Stimulated activated CD4-positive, alpha-beta T cell treated with anti-CD3 and anti-CD28 coated beads, Interleukin-12 subunit alpha, Interleukin-12 subunit beta, amount 100 ng/mL, for 4 hours (primary cell): ENCODE measurements at places on chromosomes 1 and 21.

DNA sequence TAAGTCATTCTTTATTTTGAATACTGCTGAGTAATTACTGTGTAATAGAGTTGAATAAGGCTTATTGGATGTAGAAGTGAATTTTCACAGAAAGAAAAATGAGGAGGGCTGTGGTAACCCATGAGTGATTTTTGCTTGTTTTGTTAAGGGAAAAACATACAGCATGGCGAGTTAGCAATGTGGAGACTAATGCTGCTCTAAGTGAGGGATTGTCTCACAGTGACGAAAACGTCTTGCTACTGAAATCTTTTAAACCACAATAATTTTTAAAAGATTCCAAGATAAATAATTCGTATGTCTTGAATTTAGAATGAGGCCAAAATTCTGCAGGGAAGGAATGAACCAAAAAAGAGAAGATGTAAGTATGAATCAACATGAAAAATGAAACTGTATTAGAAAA lies 16.2 kb upstream of the PLA2G4A start:
- no peak for DNase-seq

DNA sequence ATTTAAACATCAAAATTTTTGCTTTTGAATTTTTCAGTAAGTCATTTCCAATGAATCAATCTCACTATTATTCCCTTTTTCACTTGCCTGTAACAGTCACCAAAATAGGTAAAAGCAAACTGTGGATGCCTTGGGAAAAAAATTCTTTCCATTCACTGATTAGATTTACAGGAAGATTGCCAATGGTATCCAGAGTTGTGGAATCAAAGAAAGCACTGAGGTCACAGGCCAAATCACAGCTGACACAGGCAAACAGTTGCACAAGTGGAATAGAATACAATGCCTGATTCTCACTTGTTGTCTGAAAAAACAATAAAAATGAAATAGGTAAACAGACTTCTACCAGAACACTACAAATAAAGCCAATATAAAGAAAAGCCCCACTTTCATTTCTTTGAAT lies 48.4 kb downstream of the LTN1 start:
- no peak for DNase-seq

DNA sequence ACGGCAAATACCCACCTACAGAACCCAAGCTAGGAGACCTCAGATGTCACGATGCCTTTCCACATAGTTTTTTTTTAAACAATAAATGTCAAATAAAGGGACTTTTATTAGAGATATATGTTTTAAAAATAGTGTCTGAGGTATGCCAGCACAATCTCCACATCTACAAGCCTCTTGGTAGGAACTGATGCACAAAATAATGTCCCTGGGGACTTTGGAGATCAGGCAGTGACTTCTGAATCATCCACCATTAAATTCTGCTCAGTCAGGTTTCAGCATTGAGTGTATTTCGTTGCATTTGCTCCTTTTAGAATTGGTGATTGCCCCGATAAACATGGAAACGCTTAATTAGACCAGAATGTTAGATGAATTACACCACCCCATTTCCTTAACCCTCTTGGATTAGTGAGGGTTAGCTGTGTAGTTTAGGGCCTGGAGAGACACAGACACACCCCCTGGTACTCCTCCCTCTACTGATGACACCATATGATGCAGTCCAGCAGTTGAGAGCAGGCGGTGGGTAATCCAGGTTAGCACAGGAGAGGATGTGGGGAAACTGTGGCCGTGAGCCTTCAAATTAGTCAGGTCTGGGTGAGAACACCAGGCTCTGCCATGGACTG lies 33.6 kb downstream of the LGR6 start:
- DNase-seq: no peak

DNA sequence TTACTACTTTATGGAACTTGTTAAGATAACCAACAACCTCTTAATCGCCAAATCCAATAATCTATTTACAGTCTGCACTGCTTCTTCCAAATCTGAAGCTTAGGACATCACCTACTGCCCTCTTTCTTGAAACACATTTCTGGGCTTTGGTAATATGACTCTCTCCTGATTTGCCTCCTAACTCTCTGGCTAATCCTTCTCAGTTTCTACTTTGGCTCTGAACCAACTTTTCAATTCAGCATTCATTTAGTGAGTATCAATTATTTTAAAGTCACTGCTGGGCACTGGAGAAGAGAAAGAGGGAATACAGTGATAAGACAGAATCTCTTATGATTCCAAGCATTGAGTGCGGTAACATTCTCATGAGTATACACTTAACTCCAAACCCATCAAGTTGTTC lies 275.0 kb downstream of the AKT3 start:
- no peak for DNase-seq

DNA sequence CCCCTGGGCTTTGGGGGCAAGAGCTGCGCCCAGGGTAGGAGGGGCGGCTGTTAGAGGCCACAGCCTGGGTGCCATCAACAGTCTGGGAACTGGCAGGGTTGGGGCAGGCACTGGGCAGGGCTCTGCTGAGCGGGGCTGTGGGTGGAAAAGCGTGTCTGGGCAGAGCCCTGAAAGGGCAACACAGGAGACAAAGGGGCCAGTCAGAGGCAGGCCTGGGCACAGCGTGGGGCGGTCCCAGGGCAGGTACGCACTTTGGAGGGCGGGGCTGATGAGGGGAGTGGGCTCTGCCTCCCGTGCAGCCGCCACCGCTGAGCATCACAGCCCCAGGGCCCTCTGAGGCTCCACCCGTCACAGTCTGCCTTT lies 13.9 kb downstream of the CELSR2 start:
- DNase-seq: no peak
